Endothelial cell of umbilical vein (primary cell): ENCODE measurements at places on chromosomes 4 and X. TPM values are rescaled to one million over a fixed set of nuclear protein-coding genes. Genes with fewer than 3 reads are reported as not detected.

The CCSER1 gene
- total RNA-seq = 0.92 and 1.8 TPM in 2 replicates

The MTMR8 gene
- 0.75 and 1.1 TPM in 2 replicates for total RNA-seq

The BRS3 gene
- not detected in 2 replicates for total RNA-seq

The MTTP gene
- not detected in 2 replicates for total RNA-seq

The ASB12 gene
- not detected in 2 replicates for total RNA-seq

The PNCK gene
- total RNA-seq = not detected in 2 replicates

The GPAT3 gene
- total RNA-seq = 2.1 and 3.1 TPM in 2 replicates

GRCh38 chrX:45758319-45758718 is 557.6 kb upstream of the DIPK2B start:
- DNase-seq = peak; percentile 86
- peak overlapping the region; percentile 94 for H3K27ac ChIP-seq
- peaks cover 5% of the 10 kb centered on the region for H3K36me3 ChIP-seq
- H3K4me1 ChIP-seq = peaks cover 90% of the 10 kb centered on the region

- no peak for DNase-seq
- H3K27ac ChIP-seq = no peak overlapping the region
- no peaks in the 10 kb centered on the region for H3K36me3 ChIP-seq
- no peaks in the 10 kb centered on the region for H3K27me3 ChIP-seq
Measured at GRCh38 chr4:104394406-104395167, 100.1 kb downstream of the CXXC4 start.

DNA sequence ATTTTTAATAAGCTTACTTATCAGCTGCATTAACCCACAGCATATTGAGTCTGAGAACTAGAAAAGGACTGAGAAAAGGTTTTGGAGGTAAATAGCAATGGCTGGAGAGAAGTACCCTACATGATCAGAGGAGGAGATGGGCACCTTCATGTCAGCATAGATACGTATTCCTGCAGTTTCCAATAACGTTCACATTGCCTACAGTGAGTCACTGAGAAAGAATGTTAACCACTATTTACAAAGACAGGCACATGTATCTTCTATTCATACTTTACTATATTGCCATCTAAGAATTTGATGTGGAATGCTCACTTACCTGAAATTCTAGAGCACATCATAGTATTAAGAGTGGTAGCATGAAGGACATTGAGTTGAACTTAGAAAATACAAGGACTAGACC is 92.5 kb downstream of the TLL1 start:
- no peak overlapping the region for H3K27ac ChIP-seq
- H3K4me1 ChIP-seq = no peaks in the 10 kb centered on the region
- H3K4me3 ChIP-seq = no peak overlapping the region
- no peaks in the 10 kb centered on the region for H3K36me3 ChIP-seq

GRCh38 chr4:137794764-137795254 is 262.5 kb upstream of the PCDH18 start:
- DNase-seq = no peak
- H3K36me3 ChIP-seq = no peaks in the 10 kb centered on the region
- H3K4me1 ChIP-seq = no peaks in the 10 kb centered on the region
- peaks cover 5% of the 10 kb centered on the region for H3K27me3 ChIP-seq
- no peak overlapping the region for H3K27ac ChIP-seq

DNA sequence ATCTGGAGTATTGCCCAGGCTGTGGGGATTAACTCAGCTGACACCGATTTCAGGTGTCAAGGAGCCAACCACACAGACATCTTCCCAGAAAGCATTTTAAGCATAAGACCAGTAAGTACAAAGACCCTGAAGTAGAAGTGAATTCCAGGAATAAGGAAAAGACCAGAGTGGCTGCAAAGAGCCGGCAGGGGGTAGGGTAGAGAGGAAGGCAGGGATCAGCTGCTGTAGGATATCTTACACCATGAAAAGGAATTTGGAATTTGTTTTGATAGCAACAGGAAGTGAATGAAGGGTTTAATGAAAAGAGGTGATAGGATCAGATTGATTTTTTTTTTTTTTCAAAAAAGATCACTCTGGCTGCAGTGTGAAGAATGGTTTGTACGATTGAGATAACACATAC is 113.6 kb upstream of the PPARGC1A start:
- H3K36me3 ChIP-seq = no peaks in the 10 kb centered on the region
- no peak for DNase-seq
- no peak overlapping the region for H3K27ac ChIP-seq
- H3K4me1 ChIP-seq = no peaks in the 10 kb centered on the region
- H3K27me3 ChIP-seq = no peaks in the 10 kb centered on the region
- H3K4me3 ChIP-seq = no peak overlapping the region

- DNase-seq = no peak
- H3K27me3 ChIP-seq = no peaks in the 10 kb centered on the region
- no peak overlapping the region for H3K27ac ChIP-seq
- peaks cover 56% of the 10 kb centered on the region for H3K4me1 ChIP-seq
Measured at GRCh38 chr4:10108391-10108790, 8.2 kb downstream of the WDR1 start.

GRCh38 chr4:107213410-107213809 is 177.3 kb upstream of the DKK2 start:
- H3K4me1 ChIP-seq = no peaks in the 10 kb centered on the region
- H3K4me3 ChIP-seq = no peak overlapping the region
- no peak overlapping the region for H3K27ac ChIP-seq
- DNase-seq = no peak
- H3K27me3 ChIP-seq = no peaks in the 10 kb centered on the region

GRCh38 chr4:38094419-38094818 is 134.2 kb downstream of the PTTG2 start:
- no peaks in the 10 kb centered on the region for H3K27me3 ChIP-seq
- H3K36me3 ChIP-seq = no peaks in the 10 kb centered on the region
- H3K27ac ChIP-seq = no peak overlapping the region
- peaks cover 3% of the 10 kb centered on the region for H3K4me1 ChIP-seq

GRCh38 chr4:3079694-3080123 is 5.2 kb downstream of the HTT start:
- no peak for DNase-seq
- H3K36me3 ChIP-seq = no peaks in the 10 kb centered on the region
- no peak overlapping the region for H3K4me3 ChIP-seq
- H3K4me1 ChIP-seq = peaks cover 9% of the 10 kb centered on the region

- no peak overlapping the region for H3K4me3 ChIP-seq
- DNase-seq = no peak
- H3K27me3 ChIP-seq = no peaks in the 10 kb centered on the region
- H3K36me3 ChIP-seq = no peaks in the 10 kb centered on the region
- H3K27ac ChIP-seq = no peak overlapping the region
Measured at GRCh38 chr4:74057588-74057987, 19.1 kb upstream of the CXCL3 start.

DNA sequence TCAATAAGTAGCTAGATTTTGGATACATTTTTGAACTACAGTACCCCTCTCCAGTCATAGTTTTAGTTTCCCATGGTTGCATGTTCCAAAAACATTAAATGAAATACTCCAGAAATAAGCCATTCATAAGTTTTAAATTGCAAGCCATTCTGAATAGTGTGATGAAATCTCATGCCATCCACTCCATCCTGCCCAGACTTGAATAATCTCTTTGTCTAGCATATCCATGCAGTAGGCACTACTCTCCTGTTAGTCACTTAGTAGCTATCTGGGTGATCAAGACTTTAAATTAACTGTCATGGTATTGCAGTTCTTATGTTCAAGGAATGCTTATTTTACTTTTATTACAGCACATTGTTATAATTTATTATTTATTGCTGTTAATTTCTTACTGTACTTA is 237.4 kb downstream of the SPANXN1 start:
- H3K4me3 ChIP-seq = no peak overlapping the region
- no peaks in the 10 kb centered on the region for H3K27me3 ChIP-seq

GRCh38 chrX:9878146-9878820 is 88.9 kb upstream of the CLDN34 start:
- no peak overlapping the region for H3K27ac ChIP-seq
- H3K27me3 ChIP-seq = no peaks in the 10 kb centered on the region
- no peaks in the 10 kb centered on the region for H3K36me3 ChIP-seq
- peaks cover 24% of the 10 kb centered on the region for H3K4me1 ChIP-seq
- DNase-seq = peak; percentile 24
- H3K4me3 ChIP-seq = no peak overlapping the region

DNA sequence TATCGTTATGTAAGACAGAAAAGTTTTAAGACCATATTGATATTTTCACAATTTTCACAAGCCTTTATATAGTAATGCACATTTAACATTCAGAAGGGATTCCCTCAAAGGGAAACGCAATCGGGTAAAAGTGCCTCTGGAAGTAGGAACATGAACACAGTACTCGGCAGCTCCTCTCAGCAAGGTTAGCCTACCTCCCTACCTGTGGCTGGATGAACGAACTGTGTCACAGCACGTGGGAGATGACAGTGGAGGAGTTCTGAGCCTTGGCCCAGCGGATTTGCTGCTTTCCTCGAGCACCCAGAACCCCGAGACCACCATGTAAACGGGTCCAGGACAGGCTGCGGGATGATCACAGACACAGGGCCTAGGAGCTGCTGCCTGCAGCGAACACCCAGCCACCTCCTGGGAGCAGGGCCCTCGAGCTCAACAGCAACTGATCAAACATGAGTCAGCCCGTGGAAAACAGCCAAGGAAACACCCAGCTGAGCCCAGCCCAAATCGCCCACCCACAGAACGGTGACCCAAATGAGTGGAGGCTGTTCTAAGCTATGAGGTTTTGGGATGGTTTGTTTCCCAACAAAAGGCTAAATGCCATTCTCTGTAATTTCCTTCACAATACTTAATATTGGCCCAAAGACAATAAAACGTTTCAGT is 30.4 kb downstream of the FAT1 start:
- H3K36me3 ChIP-seq = no peaks in the 10 kb centered on the region
- H3K27ac ChIP-seq = no peak overlapping the region
- no peaks in the 10 kb centered on the region for H3K4me1 ChIP-seq
- DNase-seq = no peak

- no peaks in the 10 kb centered on the region for H3K27me3 ChIP-seq
- H3K27ac ChIP-seq = no peak overlapping the region
Measured at GRCh38 chrX:154358011-154358410, 16.4 kb downstream of the FLNA start.

- no peaks in the 10 kb centered on the region for H3K27me3 ChIP-seq
- peaks cover 22% of the 10 kb centered on the region for H3K4me1 ChIP-seq
- H3K27ac ChIP-seq = no peak overlapping the region
- no peak overlapping the region for H3K4me3 ChIP-seq
- peak; percentile 9 for DNase-seq
Measured at GRCh38 chrX:31500921-31501320, 429.1 kb upstream of the FTHL17 start.

DNA sequence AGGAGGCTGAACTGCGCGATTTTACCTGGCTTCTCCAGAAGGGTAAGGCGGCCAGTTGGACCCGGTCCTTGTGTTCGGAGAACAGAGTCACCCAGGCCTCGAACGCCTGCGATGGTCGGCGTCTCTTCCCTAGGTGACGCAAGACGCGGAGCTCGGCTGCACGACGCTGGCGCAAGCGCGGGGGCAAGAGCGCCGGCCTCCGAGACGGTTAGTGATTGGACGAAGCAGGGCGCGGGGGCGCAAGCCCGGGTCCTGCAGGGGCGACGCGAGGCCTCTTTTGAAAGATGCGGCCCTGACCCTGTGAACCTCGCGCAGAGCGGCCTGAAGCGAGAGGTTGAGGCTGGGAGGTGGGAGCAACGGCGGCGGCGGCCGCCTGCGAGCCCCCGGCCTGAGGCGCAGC is 428 bp downstream of the ADAD1 start:
- DNase-seq = no peak
- no peak overlapping the region for H3K27ac ChIP-seq
- no peak overlapping the region for H3K4me3 ChIP-seq
- no peaks in the 10 kb centered on the region for H3K36me3 ChIP-seq
- peaks cover 2% of the 10 kb centered on the region for H3K27me3 ChIP-seq

DNA sequence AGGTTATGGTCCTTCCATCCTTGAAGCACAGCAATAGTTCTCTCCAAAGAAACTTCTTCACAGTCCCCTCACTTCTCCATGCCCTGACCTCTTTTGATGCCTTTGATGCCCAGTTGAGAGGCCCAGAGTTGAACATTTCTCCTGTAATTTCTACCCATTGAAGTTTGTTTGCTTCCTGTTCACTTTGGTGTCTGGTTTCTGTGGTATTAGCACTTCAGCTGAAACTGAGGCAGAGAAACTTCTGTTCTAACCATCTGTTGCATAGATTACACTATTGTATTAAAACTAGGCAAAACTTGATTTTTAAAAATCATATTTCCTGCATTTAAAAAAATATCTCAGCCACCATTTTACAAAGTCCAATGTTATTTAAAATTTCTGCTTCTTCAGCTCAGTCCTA is 89.8 kb upstream of the ADGRG2 start:
- no peak for DNase-seq
- H3K27ac ChIP-seq = no peak overlapping the region
- no peaks in the 10 kb centered on the region for H3K36me3 ChIP-seq

DNA sequence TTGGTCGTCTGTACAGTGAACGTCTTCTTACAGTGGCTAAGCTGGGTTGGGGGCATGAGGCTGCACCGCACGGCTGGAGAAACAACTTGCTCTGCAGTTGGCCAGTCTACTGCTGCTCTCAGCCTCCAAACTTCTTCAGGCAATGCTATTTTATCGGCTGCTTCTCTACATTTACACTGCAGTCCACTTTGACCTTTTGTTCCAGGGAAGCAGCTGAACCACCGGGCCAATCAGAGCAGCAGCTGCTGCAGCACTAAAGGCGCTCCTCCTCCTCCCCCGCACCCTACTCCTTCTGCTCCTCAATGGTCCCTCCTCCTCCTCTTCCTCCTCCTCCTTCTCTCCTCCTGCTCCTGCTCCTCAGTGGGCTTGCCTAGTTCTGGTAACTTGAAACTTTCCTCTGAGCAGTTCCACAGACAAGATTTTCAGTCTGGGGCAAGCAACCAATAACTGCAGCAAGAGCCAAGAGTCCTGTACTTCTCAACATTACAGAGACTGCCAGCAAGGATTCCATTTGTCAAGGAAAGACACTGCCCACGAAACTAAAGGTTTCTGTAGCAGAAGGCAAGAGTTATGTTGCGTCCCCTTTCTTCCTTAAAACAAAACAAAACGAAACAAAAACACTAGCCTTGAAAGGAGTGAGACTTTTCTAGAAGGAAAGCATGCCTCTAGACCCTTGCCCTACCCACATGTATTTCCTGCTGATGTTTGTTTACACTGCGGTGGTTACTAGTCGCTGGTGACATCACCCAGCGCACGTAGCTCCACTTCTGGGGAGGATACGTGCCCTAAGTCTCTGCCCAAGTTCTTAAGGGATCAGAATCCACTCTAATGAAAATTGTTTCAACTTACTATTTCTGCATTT is 125.7 kb upstream of the NAP1L5 start:
- no peaks in the 10 kb centered on the region for H3K27me3 ChIP-seq
- H3K4me1 ChIP-seq = peaks cover 17% of the 10 kb centered on the region
- H3K4me3 ChIP-seq = peak overlapping the region; percentile 61
- DNase-seq = peak; percentile 92
- H3K36me3 ChIP-seq = no peaks in the 10 kb centered on the region
- H3K27ac ChIP-seq = peak overlapping the region; percentile 81

GRCh38 chrX:115183980-115184379 is 5.2 kb upstream of the RBMXL3 start:
- H3K27me3 ChIP-seq = no peaks in the 10 kb centered on the region
- no peak overlapping the region for H3K4me3 ChIP-seq
- no peak for DNase-seq

DNA sequence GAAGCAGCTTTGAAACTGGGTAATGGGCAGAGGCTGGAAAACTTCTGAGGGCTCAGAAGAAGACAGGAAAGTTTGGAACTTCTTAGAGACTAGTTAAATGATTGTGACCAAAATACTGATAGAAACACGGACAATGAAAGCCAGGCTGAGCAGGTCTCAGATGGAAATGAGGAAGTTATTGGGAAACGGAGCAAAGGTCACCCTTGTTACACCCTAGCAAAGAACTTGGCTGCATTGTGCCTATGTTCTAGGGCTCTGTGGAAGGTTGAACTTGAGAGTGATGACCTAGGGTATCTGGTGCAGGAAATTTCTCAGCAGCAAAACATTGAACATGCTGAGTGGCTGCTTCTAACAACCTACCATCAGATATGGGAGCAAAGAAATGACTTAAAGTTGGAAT is 50.8 kb upstream of the FBXW7 start:
- no peak for DNase-seq
- H3K4me1 ChIP-seq = no peaks in the 10 kb centered on the region
- H3K27ac ChIP-seq = no peak overlapping the region
- H3K27me3 ChIP-seq = peaks cover 15% of the 10 kb centered on the region
- H3K36me3 ChIP-seq = no peaks in the 10 kb centered on the region
